ENCODE measurements at places on chromosomes 16 and 17.

DNA sequence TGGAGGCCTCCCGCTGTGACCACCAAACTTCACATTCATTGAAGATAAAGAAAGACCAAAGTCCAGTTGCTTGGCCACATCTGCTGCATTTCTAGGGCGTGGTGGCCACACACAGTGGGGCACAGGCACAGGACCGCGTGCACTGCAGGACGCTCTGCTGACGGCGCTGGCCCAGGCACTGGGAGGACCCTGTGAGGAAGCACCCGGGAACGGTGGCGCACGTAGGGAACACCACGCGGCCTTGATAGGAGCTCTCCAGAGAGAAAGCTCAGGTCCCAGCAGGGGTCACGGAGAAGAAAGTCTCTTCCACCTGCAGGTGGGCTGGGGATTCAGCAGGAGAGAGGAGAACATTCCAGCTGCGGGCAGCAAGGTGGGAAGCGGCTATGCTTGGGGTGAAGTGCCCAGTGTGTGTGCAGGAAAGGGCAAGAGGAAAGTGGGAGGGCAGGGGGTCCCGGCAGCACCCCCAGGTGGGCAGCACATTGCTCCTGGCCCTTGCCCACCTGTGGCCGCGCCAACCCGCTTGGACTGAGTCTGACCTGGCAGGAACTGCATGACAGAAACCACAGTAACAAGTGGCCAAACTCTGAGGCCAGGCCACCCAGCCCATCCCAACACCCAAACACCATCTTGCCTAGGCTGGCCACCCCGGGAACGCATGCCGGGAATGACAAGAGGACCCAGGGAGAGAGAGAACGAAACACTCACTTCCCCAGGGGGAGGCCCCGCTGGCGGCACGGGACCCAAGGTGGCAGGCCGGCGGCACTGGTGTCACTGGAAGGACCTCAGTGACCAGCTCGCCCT lies 32.8 kb downstream of the TBC1D16 start:
- no peak for DNase-seq

- DNase-seq, result no peak
These were observed 441.9 kb downstream of the CDH13 start for GRCh38 chr16:83068686-83069085.

DNA sequence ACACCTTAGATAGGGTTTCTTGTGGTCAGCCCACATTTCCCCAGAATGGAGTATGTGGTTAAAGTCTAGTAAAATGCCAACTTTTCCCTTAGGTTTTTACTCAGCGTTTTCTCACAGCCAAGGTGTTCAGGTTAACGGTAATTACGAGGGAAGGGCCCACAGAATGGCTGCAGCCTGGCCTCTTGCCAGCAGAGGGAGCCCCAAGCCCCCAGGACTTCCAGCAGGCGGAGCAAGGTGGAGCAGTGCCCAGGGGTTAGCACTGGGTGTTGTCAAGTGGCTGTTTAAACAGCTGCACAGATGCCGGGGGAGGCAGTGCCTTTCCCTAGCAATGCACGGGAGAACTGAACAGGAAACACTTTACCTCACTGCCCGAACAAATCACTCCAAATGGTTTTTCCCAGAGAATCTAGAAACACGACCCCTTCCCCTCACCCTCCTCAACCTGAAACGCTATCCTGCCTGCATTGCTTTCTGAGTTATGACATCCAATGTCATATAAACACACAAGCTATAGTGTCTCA lies 6.6 kb downstream of the PHB1 start:
- peak; percentile 72 for DNase-seq

DNA sequence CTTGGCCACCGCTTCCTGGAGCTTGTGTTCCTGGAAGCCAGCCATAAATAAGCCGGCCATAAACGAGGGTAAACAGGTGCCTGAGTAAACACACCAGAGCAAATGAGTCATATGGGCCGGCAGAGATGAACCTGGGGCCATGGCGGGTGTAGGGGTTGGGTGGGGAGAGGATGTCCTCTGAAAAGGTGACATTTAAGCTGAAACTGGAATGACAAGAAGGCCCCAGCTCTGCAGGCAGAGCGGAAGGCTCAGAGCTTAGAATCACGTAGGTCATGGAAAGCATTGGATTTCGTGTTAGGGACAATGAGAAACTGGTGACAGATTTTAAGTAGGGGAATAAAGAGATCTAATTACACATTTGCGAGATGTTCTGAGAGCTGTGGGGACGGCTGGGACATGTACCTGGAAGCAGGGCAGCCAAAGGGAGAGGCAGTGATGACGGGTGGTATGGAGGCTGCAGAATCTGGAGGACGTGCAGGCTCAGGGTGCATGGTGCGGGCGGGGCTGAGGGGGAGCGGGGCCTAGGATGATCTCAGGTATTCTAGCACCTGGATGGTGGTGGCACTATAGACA lies 8.1 kb upstream of the DNASE1 start:
- no peak for DNase-seq

All from left cardiac atrium (tissue), 4 donors.